ENCODE measurements at places on chromosomes 3 and 15. TPM values are rescaled to one million over a fixed set of nuclear protein-coding genes. Genes with fewer than 3 reads are reported as not detected.

TM6SF1 gene
- polyA plus RNA-seq: 41.3 TPM

ACSBG1 gene
- polyA plus RNA-seq: 1.2 TPM

GATM gene
- 176 TPM for polyA plus RNA-seq

NR2E3 gene
- polyA plus RNA-seq: 5.1 TPM

SH2D7 gene
- polyA plus RNA-seq: 0.16 TPM

ALAS1 gene
- 30.1 TPM for polyA plus RNA-seq

DGKG gene
- 0.49 TPM for polyA plus RNA-seq

GOLGA6L9 gene
- 2.8 TPM for polyA plus RNA-seq

ARID3B gene
- polyA plus RNA-seq: 4.5 TPM

ZDHHC19 gene
- polyA plus RNA-seq: not detected

SNAPC5 gene
- 43.2 TPM for polyA plus RNA-seq

PRRT3 gene
- 1.3 TPM for polyA plus RNA-seq

KCNMB3 gene
- polyA plus RNA-seq: 5.2 TPM

TMCO5A gene
- polyA plus RNA-seq: not detected

GRCh38 chr3:20836801-20837200 is 650.8 kb upstream of the SGO1 start:
- DNase-seq: no peak

DNA sequence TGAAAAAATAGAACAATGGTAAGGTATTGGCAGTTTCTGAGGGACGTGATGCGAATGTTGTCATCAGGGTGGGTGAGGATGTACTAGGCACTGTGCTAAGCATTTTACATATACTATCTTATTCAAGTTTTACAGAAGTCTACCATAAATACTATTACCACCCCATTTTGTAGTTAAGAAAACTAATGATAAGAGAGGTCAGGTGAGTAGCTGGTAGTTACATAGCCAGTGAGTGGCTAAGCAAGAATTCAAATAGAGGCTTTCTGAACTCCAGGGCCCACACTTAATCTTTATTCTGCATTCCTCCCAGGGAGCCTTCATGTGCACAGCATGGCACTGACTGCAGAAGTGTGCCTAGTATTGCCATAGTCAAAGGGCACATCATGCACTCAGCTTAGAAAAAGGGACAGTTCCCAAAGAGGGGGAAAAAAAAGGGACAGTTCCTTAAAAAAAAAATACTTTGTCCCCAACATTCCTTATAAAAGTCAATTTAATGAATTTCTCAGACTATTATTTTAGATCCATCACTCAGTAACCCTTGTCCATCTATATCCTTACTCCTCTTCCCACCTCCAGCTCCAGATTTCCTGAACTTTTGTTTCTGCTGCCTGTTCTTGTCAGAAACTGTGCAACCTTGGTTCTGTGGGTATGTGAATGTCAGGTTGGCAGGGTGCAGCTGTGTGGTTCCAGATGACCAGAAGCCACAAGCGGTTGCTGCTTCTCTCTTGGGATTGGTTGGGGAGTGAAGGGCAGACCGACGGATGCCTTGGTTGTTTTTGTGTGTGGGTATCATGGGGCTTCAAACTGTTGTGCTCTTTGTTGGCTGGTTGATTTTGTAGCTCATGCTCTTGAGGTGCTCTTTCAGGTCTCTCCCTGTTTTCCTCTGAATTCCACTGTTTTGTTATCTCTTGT is 8.3 kb downstream of the MAPKBP1 start:
- DNase-seq: no peak

DNA sequence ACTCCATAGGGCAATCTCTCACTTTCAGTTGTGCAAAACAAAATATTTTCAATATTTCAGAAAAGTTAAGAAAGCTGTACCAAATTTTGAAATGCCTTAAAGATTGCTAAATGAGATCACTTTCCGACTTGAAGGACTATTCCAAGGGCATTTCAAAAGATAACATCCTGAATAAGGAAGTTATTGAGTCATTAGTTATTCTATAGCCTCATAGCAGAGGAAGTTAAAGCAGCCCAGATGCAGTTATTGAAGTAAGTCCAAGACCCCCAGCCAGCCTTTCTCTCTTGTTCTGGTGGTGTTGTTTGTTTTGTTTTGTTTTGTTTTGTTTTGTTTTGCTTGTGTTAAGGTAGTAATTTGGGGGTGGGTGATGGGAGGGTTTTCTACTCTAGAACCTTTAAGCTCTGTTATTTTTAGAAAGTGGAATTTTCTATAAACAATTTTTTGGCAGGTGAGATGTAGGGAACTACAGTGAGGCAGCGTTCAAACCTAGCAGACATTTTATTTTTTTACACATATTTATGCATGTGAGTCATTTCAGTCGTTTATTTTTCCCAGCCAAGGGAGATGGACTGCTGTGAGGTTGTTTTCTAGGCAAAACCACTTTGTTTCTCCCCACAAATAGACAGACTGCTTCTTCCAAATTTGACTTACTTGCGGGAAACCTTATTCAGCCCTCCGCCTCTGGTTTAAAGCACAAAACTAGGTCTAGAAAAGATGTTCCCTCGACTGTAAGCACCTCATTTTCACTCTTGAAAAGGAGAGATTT is 216.3 kb upstream of the ARPP21 start:
- peak; percentile 15 for DNase-seq

DNA sequence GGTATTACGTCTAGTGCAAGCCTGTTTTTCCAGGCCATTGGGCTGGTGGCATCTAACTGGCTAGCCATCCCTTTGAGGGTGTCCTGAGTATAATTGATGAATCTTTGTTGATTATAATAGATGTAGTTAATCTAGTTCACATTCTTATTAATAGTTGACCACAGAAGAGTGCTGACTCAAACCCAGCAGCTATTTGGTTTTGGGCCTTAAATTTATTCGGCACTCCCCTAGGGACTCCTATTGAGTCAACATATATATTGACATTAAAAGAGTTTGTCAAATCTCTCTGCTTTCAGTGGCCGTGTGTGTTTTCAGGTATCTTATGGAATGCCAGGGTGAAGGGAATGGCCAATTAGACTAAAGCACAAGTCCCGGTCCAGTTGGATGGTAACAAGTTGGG is 19.7 kb downstream of the ARL8B start:
- no peak for DNase-seq

GRCh38 chr15:99343881-99344551 is 92.7 kb downstream of the LRRC28 start:
- no peak for DNase-seq

GRCh38 chr15:77461486-77461885 is 40.8 kb downstream of the HMG20A start:
- DNase-seq: peak; percentile 41

DNA sequence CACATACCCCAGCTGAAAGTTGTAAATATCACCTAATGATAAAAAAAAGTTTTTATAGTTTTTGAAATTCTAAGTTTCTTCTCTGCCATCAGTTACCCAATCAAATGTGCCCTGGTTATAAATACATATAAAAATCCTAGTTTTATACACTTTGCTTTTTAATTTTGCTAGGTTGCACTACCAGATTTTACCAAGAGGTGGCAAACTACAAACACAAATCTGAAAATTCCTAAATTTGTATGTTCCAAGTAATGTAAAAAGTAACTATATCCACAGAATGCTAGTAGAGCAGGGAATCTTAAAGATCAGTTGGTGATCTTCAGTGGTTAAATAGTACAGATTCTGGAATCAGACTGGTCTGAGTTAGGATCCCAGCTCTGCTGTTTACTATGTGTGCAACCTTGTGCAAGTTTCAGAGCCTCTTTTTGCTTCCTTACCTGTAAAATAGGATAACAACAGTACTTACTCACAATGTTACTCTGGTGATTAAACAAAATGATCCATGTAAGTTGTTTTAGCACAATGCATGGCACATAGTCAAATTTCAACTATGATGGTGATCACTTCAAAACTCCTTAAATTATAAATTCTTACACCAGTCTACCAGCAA is 11.0 kb downstream of the TRPM7 start:
- peak; percentile 23 for DNase-seq

- no peak for DNase-seq
These were observed at the start of gene SLCO2A1 for GRCh38 chr3:134029734-134030378. Gene SLCO2A1 (minus strand): TSS chr3:134029925. CDS start chr3:134029802, 123 bp downstream.

DNA sequence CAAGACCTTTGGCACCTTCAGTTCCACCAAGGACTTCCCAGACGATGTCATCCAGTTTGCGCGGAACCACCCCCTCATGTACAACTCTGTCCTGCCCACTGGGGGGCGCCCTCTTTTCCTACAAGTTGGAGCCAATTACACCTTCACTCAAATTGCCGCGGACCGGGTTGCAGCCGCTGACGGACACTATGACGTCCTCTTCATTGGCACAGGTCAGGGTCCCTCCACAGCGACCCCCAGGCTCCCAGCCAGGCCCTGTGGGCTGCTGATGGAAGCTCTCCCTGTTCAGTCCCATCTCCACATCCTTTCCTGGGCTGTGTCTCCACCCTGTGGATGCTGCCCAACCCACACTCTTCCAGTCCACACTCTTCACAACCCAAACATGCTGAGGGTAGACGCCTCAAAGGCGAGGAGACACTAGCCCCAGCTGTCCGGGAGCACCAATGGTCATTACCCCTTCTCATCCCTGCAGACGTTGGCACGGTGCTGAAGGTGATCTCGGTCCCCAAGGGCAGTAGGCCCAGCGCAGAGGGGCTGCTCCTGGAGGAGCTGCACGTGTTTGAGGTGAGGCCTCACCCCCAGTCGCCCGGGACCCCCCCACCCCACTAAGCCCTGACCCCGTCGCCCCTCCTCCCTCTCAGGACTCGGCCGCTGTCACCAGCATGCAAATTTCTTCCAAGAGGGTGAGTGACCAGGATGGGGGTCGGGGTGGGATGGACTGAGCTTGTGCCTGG is 4.3 kb upstream of the LSMEM2 start:
- DNase-seq: no peak

GRCh38 chr15:78507831-78508160 is 419 bp downstream of the HYKK start:
- DNase-seq: no peak

DNA sequence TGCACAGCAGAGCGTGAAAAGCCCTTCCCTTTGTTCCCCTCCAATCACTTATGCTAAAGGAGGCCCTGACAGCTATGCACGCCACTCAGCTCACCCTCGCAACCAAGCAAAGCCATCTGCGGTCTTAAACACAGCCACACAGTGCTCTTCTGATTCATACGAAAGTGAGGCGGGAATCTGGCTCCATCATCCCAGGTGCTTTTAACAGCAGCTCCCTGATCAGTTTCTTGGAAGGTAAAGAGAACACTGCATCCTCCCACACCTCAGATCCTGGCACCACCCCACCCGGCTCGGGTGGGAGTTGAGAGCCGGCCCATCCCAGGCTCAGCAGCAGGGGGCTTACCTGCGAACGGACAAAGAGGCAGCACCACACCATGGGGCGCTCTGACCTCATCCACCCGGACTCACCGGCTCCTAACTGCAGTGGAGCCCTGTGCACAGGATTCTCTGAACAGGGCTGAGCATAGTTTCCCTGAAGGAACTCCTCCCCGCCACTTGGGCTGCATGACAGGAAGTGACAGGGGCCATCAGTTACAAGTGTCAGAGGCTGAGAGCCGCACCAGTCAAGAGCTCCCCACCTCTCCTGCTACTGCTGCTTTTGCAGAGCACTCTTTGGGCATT is 114.3 kb upstream of the ARHGEF3 start:
- no peak for DNase-seq

- DNase-seq: peak; percentile 77
These were observed 1.6 kb upstream of the CHST13 start for GRCh38 chr3:126522363-126522788.

GRCh38 chr15:100794008-100794407 is 85.6 kb upstream of the ALDH1A3 start:
- no peak for DNase-seq

DNA sequence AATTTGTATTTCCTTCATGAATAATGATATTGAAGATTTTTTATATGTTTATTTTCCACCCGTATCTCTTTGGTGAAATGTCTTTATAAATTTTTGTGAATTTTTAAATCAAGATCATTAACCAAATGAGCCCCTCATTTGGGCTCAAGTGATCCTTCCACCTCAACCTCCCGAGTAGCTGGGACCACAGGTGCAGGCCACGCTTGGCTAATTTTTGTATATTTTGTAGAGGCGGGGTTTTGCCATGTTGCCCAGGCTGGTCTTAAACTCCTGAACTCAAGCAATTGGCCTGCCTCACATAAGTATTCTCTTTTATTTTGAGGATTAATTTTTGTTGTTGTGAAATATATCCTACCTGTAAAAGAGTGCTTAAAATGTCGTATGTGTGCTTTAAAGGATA is 4.9 kb downstream of the BBS4 start:
- no peak for DNase-seq

DNA sequence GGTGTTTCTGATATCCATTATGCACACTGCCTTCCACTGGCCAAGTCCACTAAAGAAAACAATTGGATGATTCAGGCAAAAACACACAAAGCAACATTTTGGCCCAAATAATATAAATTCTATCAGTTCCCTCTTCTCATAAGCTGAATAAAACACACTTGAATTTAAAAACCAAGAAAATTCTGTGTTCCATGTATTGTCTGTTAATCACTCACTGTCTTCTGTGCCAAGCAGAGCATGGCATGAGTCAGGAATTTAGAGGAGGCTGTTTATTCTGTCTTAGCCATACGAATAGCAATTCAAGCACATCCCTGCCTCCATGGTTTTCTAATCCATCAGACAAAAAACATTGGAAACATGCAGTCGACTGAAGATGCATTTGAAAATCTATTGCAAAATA is 215.6 kb upstream of the UMPS start:
- DNase-seq: no peak

DNA sequence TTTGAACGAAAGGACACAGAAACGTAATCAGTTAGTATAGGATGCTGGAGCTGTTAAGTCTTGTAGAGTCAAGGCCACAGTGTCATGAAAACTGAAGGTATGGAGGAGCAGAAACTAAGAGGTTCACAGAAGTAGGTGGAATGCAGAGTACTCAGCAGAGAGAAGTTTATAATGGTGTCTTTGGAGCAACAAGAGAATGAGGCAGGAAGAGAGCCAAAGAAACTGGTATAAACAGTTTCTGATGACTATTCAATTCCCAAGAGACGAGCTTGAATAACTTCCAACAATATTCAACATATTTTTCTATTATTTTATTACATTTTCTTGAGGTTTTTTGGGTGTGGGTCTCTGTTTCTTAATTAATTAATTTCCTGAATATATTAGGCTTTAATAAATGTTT is 29.6 kb downstream of the GALK2 start:
- DNase-seq: no peak

- no peak for DNase-seq
These were observed 2.7 kb upstream of the GOLGB1 start for GRCh38 chr3:121752261-121752660.

DNA sequence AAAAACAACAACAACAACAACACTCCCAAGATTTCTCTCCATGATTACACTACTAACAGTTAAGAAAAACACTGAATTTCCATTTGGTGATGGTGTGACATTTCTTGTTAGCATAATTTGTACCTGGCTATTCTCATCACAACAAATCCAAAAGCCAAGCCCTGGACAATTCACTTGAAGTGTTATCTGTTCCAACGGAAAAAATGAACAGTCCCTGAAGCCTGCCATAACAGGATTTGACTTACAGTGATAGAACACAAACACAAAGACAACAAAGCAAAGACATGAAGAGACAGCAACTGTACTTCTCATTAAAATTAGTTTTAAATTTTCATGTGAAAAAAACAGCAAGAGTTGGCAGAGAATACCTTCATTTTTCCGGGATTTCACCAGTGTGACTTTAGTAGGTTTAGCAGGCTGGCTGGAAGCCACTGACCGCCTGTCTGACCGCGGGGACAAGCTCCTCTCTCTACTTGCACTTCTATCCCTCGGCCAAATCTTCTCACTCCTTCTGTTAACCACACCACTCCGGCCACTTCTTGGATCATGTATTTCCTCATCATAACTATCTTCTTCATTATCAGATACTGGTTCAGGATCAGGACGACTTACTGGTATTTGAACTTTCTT is 56.3 kb downstream of the TJP1 start:
- no peak for DNase-seq
